ENCODE measurements at places on chromosomes 4 and X.

DNA sequence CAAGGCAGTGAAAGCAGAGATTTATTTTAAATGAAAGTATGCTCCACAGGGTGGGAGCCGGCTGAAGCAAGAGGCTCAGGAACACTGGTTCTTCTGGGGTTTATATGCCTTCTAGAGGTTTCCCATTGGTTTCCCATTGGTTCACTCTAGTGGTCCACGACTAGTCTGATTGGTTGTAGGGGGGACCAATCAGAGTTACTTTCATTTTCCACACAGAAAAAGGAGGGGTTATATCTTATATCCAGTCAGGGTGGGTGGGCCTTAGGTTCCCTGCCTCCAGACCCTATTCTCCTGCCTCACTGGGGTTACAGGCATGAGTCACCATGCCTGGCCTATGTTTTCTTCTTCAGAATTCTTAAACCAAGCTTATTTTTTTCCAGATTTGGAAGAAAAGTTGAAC is 101.6 kb downstream of the KLHL8 start:
- DNase-seq: no peak

DNA sequence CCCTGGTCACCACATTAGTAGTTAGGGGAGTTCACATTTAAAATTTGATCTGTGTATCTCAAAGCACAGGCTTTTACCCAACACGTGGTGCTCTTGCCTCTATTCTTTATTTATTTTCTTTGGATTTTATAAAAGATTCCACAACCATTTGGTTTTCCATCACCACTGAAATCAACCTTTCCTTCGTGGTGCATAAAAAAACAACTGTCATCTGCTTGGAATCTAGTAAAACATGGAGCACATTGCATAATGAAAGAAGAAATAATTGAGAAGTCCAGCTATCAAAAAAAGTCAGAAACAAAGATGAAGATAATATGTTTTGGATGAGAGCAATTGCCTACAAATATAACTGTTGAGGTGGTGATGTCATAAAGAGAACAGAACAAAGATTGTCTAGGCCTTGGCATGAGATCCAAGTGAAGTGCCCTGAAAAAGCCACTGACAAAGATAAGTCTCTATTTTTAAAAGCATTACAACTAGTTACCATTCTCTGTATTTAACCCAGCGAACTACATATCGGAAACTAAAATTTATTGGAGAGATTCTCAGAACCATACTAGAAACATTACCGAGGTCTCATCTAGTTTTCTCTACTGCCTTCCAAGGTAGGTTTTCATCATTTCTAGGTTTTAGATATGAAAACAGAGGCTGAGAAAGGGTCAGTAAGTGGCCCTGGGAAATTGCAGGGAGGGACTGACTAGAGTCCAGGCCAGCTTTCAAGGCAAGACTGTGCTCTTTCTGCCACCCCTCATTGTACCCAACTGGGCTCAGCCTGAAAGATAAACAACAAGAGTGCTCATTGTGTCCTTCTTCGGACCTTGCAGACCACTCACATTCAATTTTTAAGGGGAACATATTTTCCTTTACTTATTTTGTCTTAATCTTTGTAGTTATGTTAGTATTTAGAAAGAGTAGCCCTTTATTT is 127.3 kb downstream of the MAD2L1 start:
- no peak for DNase-seq

DNA sequence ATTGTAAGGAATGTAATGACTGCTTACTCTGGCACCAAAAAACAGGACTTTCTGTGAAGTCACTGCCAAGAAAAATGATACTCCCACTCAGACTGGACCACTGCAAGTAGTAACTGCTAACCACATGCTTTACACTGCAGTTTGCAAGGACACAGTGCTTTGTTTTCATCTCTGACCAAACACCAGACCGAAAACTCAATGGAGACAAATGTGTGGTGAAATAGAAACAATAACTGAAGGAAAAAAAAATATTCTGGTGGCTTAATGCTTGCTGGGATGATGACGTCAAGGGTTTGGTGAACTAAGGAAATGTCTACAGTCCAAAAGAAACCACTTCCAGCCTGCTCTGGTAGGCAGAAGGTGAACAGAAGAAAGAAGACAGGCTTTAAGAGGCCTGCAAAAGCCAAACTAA is 13.2 kb downstream of the GPC4 start:
- DNase-seq: no peak

DNA sequence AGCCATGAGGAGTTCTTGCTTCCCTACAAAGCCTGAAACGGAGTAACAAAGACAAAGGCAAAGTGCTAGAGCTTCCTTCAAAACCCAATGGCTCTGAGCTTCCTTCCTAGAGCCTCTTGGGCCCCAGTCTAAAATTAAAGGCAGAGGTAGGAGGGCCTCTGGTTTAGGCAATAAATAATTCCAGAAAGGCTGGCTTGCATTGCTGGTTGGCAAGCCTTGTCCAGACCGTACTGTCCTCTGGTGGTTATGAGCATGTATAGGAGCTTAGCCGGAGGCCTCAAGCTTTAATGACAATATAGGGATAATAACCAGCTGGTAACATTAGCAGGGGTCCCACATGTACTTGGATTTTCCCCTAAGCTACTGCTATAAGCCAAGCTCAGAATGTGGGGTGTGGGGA is 237.3 kb downstream of the AR start:
- DNase-seq: no peak

Measured in cerebellum (tissue), 4 donors.